GM20000 (cell line): ENCODE measurements at places on chromosomes 7 and 10.

DNA sequence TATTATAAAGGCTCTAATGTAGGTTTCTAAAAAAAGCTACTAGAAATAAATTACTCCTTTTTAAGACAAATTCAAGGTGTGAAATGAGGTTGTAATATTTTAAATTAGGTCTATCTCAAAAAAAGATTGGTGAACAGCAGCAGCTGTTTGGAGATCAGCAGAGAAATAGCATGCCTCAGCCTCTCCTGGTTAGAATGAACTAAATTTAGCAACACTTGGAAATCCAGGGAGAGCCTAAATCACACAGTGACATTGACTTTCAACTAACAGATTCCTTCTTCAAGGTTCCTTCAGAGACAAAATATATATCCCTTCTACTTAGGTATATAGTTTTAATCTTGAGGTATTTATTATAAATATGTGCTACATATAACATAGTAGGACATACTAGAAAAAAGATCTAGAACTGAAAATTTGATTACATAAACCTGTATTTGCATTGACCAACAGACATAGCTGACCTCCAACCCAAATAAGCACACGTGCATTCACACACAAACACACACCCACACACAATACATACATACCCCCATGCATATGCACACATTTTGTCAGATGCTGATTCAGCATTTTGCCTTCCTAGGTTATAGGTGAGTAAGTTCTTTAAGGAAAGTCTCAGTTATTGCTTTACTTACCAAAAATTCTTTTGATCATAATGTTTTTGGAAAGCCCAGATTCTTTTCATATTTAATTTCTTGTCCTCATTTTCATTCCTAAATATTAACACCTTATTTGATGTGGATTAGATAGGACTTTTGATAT lies 47.3 kb downstream of the DGKB start:
- DNase-seq, result no peak

GRCh38 chr7:105224884-105225651 lies 163.7 kb downstream of the SRPK2 start:
- DNase-seq, result peak; percentile 45

DNA sequence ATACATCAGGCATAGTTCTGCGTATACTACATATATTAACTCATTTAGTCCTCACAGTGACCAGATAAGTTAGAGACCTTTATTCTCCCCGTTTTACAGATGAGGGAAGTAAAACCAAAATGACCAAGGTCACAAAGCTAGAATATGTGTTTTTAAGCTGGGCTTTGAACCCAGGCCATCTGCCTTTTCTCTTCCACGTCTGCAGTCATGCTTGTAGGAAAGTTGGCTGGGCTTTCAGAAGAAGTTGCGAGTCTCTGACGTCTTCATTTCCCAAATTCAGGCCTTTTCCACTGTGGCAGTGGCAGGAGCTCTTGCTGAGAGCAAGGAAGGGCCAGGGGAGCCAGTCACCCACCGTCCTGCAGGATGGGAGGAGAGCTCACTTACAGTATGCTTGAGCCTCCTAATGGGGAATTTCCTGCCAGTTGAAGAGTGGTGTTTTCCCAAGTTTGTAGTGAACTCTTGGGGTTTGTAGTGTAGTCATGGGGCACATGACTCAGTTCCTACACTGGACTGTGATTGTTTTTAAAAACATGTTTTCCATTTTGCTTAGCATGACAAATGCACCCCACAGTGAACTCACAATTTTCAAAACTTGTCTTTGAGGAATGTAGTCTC lies 34.2 kb downstream of the CYP17A1 start:
- peak; percentile 50 for DNase-seq

GRCh38 chr7:54838175-54838910 lies 79.3 kb upstream of the SEC61G start:
- DNase-seq, result no peak

- DNase-seq, result no peak
These were observed 26.3 kb downstream of the DNMBP start for GRCh38 chr10:99983280-99983988.

DNA sequence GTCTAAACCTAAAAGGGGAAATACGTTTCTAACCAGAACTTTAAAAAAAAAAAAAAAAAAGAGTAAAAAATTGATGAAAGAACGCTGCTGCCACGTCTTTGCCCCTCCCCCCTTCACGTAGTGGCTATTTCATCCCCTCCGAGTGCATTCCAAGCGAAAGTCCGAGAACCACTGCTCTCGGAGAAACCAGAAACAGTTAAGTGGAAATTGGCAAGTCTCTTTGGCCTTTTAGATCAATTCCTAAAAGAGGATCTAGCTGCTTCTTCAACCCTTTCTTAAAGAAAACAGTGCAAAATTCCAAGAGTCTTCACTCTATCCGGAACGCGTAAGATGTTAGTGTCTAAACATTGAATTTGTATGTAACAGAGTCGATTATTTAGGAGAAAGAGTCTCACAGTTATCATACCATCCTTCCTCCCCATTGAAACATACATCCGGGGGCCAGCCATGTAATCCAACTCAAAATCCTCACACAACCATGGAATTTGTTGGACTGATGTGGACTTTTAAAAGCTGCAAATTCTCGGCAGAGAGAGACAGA lies 1.1 kb downstream of the P4HA1 start:
- peak; percentile 32 for DNase-seq

GRCh38 chr7:27122077-27122910 lies 8.3 kb downstream of the HOXA4 start:
- DNase-seq, result no peak

GRCh38 chr10:128884033-128884425 lies 583.0 kb upstream of the MGMT start:
- DNase-seq, result no peak

GRCh38 chr10:127939786-127940330 lies 33.0 kb downstream of the PTPRE start:
- no peak for DNase-seq

DNA sequence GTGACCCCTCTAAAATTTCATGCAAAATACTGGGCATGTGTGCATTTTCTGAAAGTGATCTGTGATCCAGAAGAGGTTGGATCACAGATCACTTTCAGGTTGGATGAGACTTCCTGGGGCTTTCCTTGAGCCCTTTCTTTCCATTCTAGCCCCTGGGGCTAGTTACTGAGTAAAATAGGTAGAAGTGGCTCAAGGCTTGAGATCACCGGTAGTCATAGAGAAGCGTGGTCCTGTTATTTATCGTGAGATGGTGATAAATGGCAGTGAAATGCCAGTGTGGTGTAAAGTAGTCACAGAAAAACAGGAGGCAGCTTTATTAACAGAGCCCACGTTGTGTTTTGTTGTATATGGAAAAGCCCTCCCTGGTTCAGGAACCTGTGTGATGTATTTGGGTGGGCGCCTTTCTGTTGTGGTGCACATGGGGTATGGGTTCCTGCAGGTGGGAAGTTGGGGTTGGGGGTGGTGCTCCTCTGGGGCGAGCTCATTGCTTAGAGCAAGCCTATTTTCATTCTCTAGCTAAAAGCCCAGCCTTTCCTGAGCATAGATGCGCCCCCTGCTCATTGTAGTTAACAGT lies 34.0 kb upstream of the SH2D4B start:
- no peak for DNase-seq

GRCh38 chr10:104819731-104820130 lies 178.6 kb downstream of the SORCS3 start:
- DNase-seq, result no peak

DNA sequence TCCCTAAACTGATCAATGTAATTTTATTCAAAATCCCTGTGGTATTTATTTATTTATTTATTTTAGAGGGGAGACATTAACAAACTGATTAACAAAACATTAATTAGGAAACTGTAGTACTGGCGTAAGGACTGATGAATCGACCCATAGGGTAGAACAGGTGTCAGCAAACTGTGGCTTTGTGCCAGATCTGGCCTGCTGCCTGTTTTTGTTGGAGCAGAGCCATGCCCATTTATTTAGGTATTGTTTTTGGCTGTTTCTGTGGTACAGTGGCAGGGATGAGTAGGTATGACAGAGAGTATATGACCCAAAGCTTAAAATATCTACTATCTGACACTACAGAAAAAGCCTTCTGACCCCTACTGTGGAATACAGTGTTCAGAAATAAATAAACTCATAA lies 332.5 kb upstream of the ETV1 start:
- DNase-seq, result no peak

GRCh38 chr7:50266635-50267386 lies 37.7 kb upstream of the IKZF1 start:
- DNase-seq, result peak; percentile 37

DNA sequence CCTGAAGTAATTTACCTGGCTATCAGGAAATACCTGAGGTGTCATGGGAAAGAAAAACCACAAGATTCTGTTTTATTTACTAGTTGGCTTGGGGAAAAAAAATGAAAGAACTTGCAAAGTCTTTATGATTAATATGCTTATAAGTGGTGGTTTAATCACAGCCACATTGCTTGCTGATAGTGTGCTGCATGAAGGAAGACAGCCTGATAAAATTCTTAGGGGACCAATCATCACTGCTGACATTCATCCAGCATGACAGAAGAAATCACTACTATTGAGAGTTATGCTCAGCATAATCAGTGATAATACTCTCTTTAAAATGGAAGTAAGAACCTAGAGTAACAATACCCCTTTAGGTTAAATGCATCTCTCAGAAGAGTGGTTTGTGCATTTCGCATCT lies 150.2 kb upstream of the LRRN3 start:
- DNase-seq, result no peak

GRCh38 chr7:46139079-46139478 lies 218.0 kb upstream of the IGFBP3 start:
- peak; percentile 15 for DNase-seq

DNA sequence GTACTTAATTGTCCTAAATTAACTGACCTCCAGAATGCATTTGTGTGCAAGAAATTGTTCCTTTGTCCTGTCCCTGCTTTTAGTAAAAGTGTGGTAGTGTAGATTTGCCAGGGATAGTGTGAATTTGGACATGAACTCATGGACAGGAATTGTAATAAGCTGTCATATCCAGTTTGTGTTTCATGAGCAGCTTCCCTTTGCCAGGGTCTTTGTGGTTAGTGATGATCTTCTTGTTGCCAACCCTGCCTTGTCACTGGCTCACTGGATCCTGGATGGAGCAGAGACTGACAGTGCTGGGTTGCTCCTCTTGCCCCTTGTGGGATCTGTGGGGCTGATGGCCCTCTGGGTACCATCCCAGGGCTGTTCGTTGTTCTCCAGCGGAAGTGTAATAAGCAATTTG lies 110.1 kb downstream of the CCNY start:
- DNase-seq, result no peak

DNA sequence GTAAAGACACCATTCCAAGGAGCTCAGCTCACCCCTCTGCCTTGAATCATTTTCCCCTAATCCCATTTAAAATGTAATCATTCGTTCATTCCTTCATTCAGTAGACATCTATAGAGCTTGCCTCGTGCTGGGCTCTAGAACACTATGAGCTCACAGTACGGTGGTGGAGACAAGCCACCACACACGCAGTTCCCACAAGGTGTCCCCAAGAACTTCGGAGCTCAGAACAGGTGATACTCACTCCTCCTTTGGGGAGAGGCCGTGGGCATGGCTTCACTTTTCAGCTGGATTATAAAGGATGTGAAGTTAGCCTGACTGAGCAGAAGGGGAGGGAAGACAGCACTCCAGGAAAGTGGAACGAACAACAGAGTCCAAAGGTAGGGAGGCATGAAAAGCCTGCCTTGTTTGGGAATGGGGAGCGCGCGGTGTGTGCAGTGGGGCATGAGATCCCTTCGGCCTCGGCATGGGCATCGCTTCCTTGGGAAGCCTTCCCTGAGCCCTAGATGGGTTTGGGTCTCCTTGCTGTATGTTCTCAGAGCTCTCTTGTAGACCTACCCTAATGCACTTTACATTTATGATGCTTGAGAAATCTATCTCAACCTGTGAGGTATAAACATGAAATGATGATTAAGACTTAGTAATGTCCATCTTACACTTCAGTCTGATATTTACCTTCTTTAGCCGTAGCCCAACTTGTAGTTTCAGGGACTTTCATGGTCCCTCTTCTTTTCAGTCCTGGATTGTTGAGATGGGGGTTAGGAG lies 809 bp upstream of the OGA start:
- peak; percentile 45 for DNase-seq

GRCh38 chr7:130733931-130734814 lies at the start of gene KLF14:
Gene KLF14, minus strand, starts transcription at chr7:130734207. Its CDS starts 174 bp downstream, at chr7:130734033.
- peak; percentile 82 for DNase-seq

GRCh38 chr10:62710182-62710581 lies 94.3 kb upstream of the ADO start:
- DNase-seq, result no peak

DNA sequence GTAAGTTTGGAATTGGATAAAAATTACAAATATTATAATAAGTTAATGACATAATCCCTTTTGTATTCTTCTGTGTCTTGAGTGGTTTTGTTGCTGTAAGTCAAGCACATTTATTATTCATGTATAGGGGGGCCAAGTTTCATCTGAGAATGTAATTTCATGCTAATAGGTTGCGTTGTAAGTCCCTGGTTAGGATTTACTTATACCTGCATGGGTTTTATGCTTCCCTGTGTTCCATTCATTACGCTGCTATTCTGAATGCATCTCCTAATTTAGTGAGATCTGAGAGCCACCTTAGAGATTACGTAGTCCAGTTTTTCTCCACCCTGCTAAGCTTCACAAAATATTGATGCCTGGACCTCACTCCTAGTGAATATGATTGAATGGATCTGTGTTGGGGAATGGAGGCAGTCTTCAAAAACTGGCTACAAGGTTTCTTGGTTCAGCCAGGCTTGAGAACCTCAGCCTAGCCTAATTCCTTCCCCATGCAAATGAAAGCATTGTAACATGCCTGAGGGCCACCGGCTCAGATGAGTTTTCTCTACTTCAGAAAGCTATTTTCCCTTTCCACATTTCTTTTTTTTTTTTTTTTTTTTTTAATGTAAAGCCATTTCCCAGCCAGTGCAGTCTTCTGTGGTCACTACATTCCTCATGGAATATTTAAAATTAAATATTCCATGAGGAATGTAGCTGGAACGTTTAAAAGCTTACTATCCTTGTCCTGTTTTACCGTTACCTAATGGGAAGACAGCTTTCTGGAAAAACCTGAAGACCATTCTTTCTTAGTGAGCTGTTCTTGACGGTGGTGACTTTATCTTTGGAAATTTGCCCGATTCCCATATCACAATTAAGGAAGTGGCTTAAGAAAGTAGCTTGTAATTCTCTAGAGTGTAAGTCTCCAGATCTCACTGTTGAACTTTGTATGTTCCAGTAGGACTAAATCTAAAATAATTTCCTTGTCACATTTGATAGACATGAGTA lies 16.0 kb downstream of the PAPSS2 start:
- no peak for DNase-seq

DNA sequence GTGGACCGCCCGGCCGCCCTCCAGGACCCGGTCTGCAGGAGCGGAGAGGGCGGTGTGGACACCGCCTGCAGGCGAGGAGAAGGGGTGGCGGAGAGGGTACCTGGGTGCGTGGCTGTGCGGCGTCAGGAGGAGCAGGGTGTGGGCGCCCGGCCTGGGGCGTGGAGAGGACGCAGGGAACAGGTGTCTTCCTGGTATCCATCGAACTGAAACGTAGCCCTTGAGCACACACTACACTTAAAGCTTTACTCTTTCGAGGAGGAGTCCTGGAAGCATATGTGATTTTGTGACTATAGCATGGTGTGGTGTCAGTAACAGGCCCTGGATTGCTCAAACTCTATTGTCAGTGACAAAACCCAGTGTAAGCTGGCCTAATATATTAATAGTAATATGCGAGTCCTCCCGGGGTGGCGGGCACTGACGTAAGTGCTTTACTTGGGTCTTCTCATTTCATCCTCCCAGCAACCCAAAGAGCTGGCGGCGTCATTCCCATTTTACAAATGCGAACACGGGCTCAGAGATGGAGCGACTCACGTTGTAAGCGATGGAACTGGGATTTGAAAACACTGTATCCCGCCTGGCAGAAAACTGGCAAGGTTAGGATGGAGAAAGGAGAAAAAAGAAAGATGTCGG lies 508 bp upstream of the TECPR1 start:
- no peak for DNase-seq

GRCh38 chr7:18200855-18201254 lies 173.2 kb upstream of the PRPS1L1 start:
- DNase-seq, result no peak
